ENCODE measurements at places on chromosomes 3 and 15. TPM values are rescaled to one million over a fixed set of nuclear protein-coding genes. Genes with fewer than 3 reads are reported as not detected.

TMEM108 gene
- 0.48 TPM for total RNA-seq

LRTM1 gene
- total RNA-seq = not detected

MORC1 gene
- total RNA-seq = not detected

DNASE1L3 gene
- total RNA-seq = 0.44 TPM

RARRES1 gene
- 3.5 TPM for total RNA-seq

ITIH1 gene
- 0.33 TPM for total RNA-seq

EOMES gene
- total RNA-seq = 0.88 TPM

ARPIN gene
- 22.3 TPM for total RNA-seq

EXD1 gene
- not detected for total RNA-seq

SCAANT1 gene
- not detected for total RNA-seq

CCDC54 gene
- total RNA-seq = 0.33 TPM

SNX33 gene
- total RNA-seq = 32.8 TPM

CEP63 gene
- 31.8 TPM for total RNA-seq

ROBO1 gene
- total RNA-seq = 50.7 TPM

GAP43 gene
- total RNA-seq = not detected

ACTR8 gene
- 29.0 TPM for total RNA-seq

MAP2K1 gene
- 38.5 TPM for total RNA-seq

ROPN1 gene
- total RNA-seq = 2.3 TPM

TRH gene
- total RNA-seq = not detected

CD200 gene
- total RNA-seq = 20.8 TPM

UROC1 gene
- not detected for total RNA-seq

FBLN2 gene
- total RNA-seq = 81.3 TPM

CCRL2 gene
- total RNA-seq = 9.2 TPM

KCNH8 gene
- 1.3 TPM for total RNA-seq

RBP2 gene
- 1.3 TPM for total RNA-seq

ABI3BP gene
- total RNA-seq = 170 TPM

WNT5A gene
- total RNA-seq = 54.7 TPM

ITPKA gene
- total RNA-seq = 0.15 TPM

SNURF gene
- 15.7 TPM for total RNA-seq

APOD gene
- total RNA-seq = 651 TPM
